HS-27A (cell line): ENCODE measurements at places on chromosomes 7 and 10.

DNA sequence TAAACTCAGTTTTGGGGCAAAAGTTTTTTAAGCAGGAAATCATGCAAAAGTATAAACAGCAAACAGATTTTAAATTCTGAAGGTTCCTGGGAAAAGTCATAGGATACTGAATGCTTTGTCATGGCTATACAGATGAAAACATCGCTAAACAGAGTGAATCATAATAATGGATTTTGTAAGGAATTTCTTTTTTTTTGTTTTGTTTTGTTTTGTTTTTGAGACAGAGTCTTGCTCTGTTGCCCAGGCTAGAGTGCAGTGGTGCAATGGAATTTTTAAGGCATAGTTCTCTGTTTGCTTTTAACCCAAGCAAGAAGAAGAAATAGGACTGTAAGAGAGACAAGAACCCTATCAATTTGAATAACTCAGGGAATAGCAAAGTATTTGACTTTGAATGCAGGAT lies 285.3 kb downstream of the NRG3 start:
- DNase-seq = no peak

- DNase-seq = no peak
Measured at GRCh38 chr10:59553162-59553900, 156.3 kb downstream of the SLC16A9 start.

- no peak for DNase-seq
Measured at GRCh38 chr10:73083221-73083620, 13.4 kb downstream of the P4HA1 start.

GRCh38 chr7:41431671-41432070 lies 271.2 kb downstream of the INHBA start:
- no peak for DNase-seq

GRCh38 chr10:107914450-107915214 lies 750.1 kb upstream of the SORCS1 start:
- no peak for DNase-seq

DNA sequence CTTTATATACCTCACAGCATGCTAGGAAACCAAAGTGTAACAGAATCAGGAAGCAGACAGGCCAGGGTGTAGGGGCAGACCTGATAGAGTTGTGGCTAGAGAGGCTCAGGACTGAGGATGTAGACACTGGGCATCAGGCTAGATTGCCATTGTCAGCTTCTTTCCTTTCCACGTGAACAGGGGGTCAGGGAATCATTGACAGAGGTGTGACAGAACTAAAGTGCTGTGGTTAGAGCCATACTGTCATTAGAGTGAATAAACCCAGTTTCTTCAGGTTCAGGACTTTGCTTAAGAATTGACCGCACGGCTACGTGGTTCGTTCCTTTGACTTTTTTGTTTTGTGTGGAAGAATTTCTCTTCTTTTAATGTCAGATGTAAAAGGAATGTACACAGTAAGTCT lies 90.7 kb downstream of the CALD1 start:
- DNase-seq = no peak

- no peak for DNase-seq
Measured at GRCh38 chr7:147635288-147635687, 955.3 kb upstream of the C7orf33 start.

DNA sequence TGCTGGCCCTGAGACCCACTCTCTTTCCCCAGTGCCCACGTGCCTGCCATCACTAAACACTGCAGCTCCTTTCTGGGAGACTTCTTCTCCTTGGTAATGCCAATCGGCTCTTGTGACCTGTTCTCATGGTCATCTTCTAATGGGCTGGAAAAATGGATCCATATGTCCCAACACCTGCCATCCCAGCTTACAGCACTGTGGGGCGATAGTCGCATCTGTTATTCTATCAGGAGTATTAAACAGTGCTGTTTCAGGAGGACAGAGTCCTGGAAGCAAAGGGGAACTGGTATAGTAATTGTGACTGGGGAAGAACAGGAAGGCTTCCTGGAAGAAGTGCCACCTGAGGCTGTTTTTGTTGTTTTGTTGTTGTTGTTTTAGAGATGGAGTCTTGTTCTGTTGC lies 411.2 kb downstream of the GLRX3 start:
- DNase-seq = no peak

DNA sequence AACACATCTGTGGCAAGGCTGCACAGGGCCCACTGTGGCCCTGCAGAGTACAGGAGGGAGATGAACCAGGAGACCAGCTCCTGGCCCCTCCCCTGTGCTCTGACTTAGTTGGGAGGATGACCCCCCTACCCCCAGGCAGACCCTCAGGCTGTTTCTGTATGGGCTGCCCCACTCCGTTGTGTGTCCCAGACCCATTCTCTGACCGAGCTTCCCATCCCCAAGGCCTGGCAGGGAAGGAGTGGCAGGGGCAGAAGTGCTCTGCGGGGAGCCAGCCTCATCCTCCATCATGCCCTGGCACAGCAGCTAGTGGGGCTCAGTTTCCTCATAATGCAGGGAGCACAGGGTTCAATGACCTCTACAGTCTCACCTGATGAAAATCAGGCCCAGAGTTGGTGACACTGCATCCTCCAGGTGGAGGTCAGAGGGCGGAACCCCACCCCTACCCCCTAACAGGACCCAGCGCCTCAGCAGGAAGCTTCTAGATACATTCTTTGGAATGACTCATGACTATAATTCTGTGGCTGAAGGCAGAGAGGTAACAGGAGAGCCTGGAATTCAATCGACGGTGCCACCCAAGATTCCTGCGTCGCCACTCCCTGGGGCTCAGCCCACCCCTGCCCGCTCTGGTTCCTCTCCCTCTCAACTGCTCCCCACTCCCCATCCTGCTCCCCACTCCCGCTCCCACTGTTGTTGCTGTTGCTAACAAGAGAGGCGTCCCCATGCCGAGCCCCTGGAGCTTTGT lies 18.2 kb downstream of the PODXL start:
- peak; percentile 40 for DNase-seq

GRCh38 chr10:129883626-129884397 lies 80.3 kb downstream of the EBF3 start:
- no peak for DNase-seq

- peak; percentile 22 for DNase-seq
Measured at GRCh38 chr7:7077945-7078344, 104.4 kb upstream of the C1GALT1 start.

- DNase-seq = no peak
Measured at GRCh38 chr7:80095545-80095944, 39.1 kb upstream of the GNAI1 start.

DNA sequence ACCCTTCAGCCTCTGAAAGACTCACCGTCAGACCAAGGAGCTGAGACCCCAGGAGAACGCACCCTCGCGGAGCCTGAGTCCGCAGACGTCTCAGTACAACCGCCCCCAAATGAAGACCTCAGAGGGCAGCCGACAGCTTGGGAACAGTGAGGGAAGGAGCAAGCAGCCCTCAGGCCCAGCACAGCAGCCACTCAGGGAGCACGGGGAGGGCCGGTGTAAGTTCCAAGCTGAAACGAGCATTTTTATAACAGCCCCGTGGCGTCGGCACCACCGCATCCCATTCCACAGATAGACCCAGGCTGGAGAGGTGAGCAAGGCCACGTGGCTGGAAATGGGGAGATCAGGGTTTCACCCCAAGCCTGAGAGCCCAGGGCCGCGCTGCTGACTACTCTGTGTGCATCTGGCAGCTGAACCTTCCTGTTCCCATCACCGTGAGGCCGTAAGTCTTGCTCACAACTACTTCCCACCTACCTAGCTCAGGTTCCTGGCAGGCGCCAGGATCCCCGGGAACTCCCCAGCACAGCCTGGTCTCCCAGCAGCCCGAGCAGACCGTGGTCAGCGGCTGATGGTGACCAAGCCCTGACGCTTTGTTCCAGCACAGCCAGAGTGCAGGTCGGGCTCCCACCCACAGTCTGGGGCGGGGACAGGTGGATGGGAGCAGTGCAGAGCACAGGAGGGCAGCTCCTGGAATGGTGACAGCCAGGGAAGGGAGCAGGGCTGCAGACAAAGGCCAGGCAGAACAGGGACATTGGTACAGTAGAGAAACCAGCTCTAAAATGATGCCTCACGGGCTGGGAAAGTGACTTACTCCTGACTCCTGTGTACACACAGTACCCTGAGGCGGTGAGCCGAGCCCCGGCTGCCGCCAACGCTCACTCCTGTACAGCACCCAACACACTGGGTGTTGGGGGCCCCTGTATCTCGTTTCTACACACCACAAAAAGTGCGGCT lies 6.1 kb upstream of the NOM1 start:
- no peak for DNase-seq

DNA sequence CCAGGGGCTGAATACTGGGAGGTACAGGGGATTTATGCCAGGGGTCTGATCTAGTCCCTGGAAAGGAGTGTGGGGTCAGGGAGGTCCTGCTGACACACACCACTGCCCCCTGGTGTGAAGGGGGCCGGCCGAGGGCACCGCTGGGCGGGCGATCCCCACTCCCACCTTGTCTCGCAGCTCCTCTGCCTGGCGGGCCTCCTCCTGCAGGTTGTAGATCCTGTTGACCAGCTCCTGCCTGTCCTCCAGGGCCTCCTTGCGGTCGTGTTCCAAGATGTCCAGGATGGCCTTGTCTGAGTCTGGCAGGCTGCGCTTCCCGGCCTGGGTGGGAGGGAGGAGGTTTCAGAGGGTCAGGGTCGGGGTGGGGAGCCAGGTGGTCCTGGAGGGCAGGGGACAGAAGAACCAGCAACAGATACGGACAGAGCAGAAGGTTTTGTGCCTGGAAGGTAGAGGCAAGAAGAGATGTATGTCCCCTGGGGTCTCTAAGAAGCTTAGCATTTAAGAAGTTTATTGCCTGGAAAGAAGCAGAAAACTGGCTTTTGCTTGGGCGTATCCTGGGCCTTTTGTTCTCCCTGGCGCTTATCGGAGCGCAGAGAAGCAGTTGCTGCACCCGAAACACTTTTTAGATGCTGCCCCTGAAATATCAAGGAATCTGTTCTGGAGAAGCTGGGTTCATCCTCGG lies 94.5 kb upstream of the GNA12 start:
- no peak for DNase-seq

DNA sequence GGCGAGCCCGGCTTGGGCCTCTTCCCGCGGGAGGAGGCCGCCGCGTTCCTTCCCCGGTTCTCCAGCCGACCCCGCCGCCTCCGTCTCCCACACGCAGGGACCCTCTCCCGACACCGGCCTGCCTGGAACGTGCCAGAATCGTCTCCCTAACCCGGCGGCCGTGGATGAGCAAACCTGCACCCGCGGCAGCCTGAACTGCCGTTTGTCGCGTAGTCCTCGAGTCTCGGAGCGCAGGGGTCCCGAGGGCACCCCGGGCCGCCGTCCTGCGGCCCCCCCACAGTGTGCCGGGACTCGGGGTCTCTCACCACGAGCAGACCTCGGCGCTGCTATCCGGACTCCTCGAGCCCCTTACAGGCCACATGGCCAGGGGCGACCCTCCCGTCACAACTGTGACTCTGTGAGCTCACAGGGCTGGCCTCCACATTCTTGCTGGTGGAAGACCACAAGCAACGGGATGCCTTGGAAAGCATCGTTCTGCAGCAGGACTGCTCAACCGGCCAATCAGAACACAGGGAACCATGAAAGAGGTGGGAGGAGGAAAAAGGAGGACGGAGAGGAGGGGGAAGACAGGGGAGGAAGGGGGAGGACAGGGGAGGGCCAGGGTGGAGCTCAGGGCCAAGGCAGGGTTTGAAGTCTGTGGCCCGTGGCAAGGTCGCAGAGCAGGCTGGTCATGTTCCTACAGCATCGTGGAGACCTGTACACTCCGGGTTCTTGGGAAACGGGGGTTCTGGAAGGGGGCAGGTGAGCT lies 276.9 kb downstream of the DNAJB6 start:
- DNase-seq = no peak

- no peak for DNase-seq
Measured at GRCh38 chr10:97100657-97101056, 85.1 kb downstream of the SLIT1 start.

GRCh38 chr10:66777665-66778064 lies 148.2 kb upstream of the LRRTM3 start:
- no peak for DNase-seq

GRCh38 chr10:21181451-21181850 lies 284.3 kb upstream of the NEBL start:
- no peak for DNase-seq

DNA sequence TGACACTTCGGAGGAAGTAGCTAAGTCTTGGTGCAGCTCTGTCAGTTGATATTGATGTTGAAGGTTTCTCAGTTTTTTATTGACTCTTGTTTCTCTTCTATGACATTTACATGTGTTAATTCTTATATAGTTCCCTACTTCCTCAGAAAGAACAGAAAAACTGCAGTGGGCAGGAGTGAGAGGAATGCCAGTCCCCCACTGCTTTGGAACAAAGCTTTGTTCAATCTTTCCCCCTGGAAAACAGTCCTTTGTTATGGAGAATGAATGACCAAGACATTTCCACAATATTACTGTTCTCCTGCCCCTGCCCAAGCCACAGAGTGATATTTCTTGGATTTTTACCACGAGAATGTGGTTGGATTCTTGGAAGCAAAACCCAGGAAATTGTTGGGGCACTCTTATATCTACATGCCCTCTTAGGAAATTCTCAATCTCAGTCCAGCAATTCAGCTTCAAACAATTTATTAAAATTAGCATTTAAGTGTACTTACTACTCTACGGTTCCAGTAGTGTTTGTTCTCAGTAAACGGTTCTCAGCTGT lies 258.0 kb upstream of the KCND2 start:
- DNase-seq = no peak

GRCh38 chr10:90420637-90421318 lies 437.1 kb downstream of the HTR7 start:
- DNase-seq = no peak

GRCh38 chr7:151389096-151389767 lies 20.6 kb downstream of the WDR86 start:
- DNase-seq = no peak

GRCh38 chr7:22229148-22229547 lies 127.8 kb downstream of the RAPGEF5 start:
- DNase-seq = no peak

GRCh38 chr7:36084485-36085091 lies 68.5 kb upstream of the EEPD1 start:
- DNase-seq = no peak

- DNase-seq = no peak
Measured at GRCh38 chr7:155276800-155277375, 20.8 kb upstream of the INSIG1 start.

- DNase-seq = no peak
Measured at GRCh38 chr10:88546497-88546896, 36.6 kb downstream of the RNLS start.

GRCh38 chr7:117219485-117219884 lies 103.4 kb downstream of the WNT2 start:
- no peak for DNase-seq

GRCh38 chr10:15112657-15113056 lies 15.5 kb downstream of the RPP38 start:
- no peak for DNase-seq

GRCh38 chr10:31669357-31669756 lies 259.3 kb downstream of the ARHGAP12 start:
- no peak for DNase-seq

DNA sequence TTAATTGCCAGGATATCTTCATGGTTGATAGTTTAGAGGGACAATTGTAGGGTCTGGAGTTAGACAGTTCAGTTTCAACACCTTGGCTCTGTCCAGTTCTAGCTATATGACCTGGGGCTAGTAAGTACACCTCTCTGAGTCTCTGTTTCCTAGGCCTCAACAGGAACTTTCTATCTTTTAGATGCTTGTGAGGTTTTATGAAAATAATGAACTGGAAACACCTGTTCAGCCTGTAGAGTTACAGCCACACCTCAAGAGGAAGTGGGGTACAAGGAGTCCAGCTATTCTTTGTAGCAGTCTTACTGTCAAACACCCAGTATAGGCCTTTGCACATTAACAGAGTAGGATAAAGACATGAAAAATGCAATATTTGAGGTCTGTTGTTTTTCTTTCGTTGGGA lies 73.4 kb downstream of the CHRM2 start:
- DNase-seq = no peak
